Stimulated activated CD8-positive, alpha-beta memory T cell treated with anti-CD3 and anti-CD28 coated beads, Interleukin-12 subunit alpha, Interleukin-12 subunit beta, amount 100 ng/mL, for 4 hours (primary cell): ENCODE measurements at places on chromosomes 12 and 14.

GRCh38 chr14:99287269-99287942, 15.4 kb upstream of the BCL11B start:
- no peak for DNase-seq

DNA sequence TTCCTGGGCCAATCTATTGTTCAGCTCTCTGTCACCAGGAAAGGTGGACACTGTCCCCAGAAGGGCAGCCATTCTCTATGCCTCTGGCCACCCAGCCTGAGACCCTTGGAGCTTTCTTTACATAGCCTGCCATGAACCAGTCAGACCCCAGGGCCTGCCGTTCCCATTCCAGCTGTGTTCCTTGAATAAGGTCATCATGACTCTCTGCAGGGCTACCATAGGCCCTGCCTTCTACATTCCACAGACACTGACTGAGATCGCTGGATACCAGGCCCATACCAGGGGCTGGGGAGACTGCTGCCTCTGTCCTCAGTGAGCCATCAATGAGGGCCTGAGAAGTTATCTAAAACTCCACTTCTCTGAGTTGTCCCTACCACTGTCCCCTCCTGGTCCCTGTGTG, 75.5 kb downstream of the SYNE3 start:
- DNase-seq, result no peak

- DNase-seq, result no peak
These were observed 12.1 kb downstream of the ACADS start for GRCh38 chr12:120737557-120738251.

- DNase-seq, result no peak
These were observed 670 bp downstream of the DYRK2 start for GRCh38 chr12:67649261-67649569.

- DNase-seq, result no peak
These were observed 73.8 kb upstream of the SRSF5 start for GRCh38 chr14:69693145-69693544.

GRCh38 chr14:96059519-96060135, 20.5 kb downstream of the C14orf132 start:
- no peak for DNase-seq

DNA sequence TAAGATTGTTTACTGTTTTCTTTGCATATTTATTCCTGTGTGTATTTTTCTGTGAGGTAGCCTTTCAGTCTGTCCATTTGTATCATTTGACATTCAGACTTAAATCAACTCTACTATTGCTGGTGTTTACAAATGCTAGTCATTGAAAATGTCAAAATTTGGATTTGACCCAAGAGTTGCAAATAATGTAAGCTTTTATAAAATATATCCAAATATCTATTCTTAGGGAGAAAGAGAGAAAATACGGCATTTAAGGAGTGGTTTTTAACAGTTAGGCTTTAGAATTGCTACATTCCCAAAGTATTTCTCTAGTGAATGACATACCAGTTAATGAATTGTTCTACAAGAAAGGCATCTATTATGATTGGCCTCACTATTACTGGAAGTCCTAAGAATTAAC, 37.9 kb downstream of the FRS2 start:
- DNase-seq, result no peak

DNA sequence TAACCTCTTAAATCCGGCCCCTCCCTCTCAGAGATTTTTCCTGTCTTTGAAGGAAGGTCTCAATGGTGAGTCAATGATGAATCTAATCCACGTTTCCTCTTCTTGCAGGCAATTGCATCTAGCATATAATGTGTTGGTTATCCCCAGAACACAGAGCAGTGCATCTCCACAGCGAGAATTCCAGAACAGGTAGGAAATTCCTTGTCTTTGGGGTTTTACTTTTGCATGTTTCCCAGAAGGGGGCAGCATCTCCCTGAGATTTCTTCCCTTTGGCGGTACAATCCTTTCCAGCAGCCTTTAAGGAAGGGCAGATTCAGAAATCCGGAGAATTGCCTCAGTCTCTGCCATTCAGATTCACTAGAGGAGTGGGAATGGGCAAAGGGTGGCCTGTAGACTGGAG, 128.0 kb downstream of the KCNA5 start:
- DNase-seq, result no peak

- no peak for DNase-seq
These were observed 41.4 kb downstream of the PRPF40B start for GRCh38 chr12:49664591-49665239.

- peak; percentile 83 for DNase-seq
These were observed at the start of gene MAP3K9 for GRCh38 chr14:70809225-70810219. MAP3K9 (minus strand) TSS chr14:70809513; CDS start chr14:70809171, 342 bp downstream.

DNA sequence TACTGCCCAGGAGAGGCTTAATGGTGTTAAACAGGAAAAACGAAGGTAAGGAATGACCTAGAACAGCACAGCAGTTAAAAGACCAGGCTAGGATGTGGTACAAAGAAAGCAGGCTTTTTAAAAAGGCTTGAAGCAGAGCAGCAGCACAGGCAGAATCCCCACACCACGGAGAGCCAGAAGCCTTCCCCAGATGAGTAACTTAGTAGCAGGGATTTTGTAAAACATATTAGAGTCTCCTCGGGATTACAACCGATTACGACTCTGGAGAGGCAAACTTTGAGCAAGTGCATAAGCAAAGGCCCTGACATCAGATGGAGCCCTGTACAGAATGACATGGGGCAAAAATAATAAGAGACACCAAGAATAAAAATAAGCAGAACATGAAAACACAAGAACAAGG, 37.1 kb upstream of the DHRS4 start:
- DNase-seq, result no peak

DNA sequence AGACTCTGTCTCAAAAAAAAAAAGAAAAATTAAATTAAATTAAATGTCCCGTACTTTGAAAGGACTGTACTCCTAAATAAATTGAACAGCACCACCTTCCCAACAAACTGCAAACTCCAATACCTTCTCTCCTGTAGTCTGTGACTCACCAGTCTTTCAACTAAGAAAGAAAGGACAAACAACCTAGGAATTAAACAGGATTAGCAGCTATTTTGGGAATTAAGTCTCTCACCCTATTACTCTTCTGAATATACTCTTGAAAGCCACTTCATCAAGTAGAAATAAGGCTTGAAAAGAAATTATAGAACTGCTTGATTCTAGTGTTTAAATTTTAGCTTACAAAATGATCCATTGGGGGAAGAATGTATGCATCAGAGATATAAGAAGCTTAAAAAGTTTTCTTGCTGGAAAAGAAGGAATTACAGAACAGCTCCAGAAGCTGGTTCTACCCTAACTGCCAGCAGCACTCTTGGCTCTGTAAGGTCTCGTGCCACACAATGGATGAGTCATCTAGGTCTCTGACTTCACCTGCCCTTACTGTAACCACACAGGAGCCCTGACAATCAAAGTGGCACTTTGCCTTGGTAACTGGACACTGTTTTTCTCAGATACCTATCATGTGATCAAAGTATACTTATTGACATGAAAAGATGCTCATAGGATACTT, 57.0 kb upstream of the CERS5 start:
- no peak for DNase-seq

- no peak for DNase-seq
These were observed 345.8 kb downstream of the RPS29 start for GRCh38 chr14:49240383-49240782.

GRCh38 chr14:74949859-74950573, 5.4 kb downstream of the PGF start:
- DNase-seq, result no peak

- no peak for DNase-seq
These were observed 152.7 kb downstream of the ADGRD1 start for GRCh38 chr12:131106349-131106941.

DNA sequence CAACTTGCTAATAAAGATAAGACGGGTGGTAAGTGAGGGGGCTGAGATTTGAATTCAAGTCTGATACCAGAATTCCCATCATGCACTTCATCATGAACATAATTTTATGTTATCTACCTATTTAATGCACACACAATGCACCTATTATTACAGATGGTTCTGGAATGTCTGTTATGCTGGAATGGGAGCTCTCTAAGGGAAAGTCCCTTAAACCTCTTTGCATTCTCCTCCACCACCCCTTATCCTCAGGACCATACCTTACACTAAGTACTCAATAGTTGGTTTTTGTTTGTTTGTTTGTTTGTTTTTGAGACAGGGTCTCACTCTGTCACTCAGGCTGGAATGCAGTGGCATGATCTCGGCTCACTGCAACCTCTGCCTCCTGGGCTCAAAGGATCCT, 7.0 kb upstream of the MSI1 start:
- DNase-seq, result no peak

GRCh38 chr12:44544018-44544417, 332.1 kb downstream of the NELL2 start:
- DNase-seq, result no peak

DNA sequence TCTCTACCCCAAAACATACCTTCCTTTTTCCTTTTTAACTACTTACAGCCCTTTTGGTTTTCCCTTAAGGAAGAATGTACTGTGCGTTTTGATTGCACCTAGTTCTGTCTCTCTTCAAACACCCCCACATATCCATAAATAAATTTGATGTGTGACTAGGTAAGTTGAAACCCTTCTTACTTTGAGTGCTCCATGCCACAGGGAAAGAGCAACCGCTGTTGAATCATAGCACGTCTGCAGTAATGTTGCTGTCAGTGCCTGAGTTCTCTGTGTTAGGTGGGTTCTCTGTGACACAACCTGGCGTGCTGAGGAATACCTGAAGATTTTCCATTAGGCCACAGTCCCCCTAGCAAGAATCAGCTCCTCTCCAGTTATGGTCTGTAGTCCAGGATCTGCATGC, 102.1 kb downstream of the FIGNL2 start:
- DNase-seq, result no peak

GRCh38 chr12:70070494-70071007, 172.7 kb upstream of the CNOT2 start:
- no peak for DNase-seq

GRCh38 chr12:120316798-120317223, 10.8 kb downstream of the PLA2G1B start:
- DNase-seq, result no peak

- DNase-seq, result no peak
These were observed 13.7 kb upstream of the ITGA5 start for GRCh38 chr12:54432815-54433164.

DNA sequence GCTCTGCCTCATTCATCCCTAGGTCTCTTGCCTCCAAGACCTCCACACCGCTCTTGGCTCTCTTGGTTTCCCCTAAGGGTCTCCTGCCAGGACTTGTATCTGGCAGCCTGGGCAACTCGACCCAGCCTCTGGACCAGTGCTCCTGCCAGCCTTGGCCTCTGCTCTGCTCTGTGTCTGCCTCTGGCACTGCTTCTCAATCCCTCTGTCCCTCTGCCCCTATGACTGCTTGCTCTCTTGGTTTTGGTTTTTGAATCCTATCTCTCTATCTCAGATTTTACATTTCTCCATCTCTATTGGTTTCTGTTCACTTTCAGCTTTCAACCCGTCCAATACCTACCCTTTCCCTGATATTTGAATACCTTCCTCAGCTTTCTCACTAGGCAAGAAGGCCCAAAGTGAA, 6.3 kb downstream of the ITGA5 start:
- no peak for DNase-seq

DNA sequence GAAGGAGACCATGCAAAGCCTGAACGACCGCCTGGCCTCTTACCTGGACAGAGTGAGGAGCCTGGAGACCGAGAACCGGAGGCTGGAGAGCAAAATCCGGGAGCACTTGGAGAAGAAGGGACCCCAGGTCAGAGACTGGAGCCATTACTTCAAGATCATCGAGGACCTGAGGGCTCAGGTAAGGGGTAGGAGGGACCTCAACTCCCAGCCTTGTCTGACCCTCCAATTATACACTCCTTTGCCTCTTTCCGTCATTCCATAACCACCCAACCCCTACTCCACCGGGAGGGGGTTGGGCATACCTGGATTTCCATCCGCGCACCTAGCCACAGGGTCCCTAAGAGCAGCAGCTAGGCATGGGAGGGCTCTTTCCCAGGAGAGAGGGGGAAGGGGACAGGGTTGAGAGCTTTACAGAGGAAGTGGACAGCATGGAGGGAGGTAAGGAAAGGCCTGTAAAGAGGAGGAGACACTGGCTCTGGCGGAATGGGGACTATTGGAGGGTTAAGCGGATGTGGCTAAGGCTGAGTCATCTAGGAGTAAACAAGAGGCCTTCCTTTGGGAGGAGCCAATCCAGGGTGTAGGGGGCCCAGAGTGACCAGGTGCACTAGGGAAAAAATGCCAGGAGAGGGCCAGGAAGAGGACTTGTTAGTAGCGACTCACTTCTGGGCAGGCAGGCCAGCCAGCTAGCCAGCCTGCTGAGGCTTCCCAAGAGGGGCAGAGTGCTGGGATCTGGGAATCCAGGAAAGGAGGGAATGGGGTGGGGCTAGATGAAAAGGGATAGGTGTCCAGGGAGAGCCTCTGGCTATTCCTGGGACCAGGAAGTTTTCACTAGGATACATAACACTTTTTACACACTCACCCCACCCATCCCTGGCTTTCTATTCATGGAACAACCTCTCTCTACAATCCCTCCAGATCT, 754 bp downstream of the KRT18 start:
- DNase-seq, result no peak

GRCh38 chr14:44712024-44712815, 205.1 kb upstream of the FSCB start:
- DNase-seq, result no peak
